ENCODE measurements at places on chromosomes 2 and 18.
A peak's percentile ranks its signal among the peaks of the same experiment; 100 is the strongest.

GRCh38 chr2:168114619-168115018, 132.8 kb downstream of the STK39 start:
- no peak for DNase-seq

- peak; percentile 52 for DNase-seq
These were observed at the start of gene ATOH8 for GRCh38 chr2:85753525-85754312. Gene ATOH8, plus strand, starts transcription at chr2:85753991. Its CDS starts 199 bp downstream, at chr2:85754190.

GRCh38 chr2:66070721-66071602, 364.0 kb upstream of the MEIS1 start:
- DNase-seq = no peak

DNA sequence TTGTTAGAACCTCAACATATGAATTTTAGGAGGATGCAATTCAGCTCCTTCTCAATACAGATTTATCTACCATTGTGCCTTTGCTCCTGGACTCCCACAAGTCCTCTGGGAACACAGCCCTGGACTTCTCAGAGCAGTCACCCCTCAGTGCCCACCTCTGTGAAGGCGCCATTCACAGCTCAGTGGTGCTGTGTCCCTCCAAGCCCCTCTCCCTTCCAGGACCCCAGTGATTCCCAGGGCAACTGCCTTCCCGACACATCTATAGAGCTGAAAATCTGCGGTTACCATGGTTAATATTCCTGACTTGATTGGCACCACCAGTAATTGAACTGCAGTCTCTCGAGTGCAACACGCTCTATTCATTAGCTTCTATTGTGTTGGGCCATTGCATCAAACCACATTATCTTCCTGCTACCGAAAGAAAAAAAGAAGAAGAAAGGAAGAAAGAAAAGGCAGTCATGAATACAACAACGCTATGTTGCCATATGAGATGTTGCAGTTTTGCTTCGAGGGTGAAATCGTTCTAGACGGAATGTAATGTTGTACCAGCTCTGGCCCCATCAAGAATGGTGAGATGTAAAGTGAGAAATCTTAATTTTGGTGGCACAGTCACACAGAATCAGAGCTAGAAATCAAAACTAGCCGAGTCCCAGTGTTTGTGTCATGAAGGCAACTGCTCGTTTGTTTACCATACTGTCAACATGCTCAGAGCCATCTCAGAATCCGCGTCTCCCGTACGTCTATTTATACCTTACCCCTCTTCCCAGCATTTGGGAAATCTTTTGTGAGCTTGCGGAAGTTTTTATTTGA, 524.0 kb upstream of the ID2 start:
- DNase-seq = no peak

GRCh38 chr2:149200109-149200520, 130.3 kb upstream of the LYPD6 start:
- no peak for DNase-seq

DNA sequence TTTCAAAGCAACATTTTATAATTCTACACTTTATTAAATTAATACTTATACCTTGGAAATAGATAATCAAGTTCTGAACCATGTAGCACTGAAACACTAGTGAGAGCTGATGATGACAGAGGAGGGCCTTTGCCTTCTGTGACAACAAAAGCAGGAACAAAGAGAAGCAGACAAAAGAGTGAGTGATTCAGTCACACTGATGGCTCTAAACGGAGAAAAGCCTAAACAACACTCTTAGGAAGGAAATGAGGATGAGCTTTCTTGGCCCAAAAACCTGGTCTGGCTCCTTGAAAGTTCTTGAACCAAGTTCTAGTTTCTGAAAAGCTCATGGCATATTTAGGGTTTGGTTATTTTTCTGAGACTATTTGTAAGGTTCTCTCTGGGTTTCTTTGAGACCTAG, 271.9 kb downstream of the DPP10 start:
- no peak for DNase-seq

DNA sequence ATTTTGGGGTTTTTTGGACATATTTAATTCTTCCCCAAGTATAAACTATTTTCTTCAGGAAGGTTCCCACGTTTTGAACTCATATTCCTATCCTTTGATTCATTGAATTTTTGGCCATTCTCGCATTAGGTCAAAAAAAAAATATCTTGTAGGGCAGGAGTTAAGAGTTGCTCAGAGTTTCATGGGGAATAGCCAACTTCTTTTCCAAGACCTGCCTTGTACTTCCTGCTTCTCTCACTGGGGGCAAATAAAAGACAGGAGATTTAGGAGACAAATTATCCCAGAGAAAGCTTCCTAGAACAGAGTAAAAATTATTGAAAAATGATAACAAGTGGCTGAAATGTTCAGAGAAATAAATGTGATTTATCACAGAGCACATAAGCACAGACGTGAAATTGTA, 55.2 kb upstream of the BCL11A start:
- DNase-seq = no peak

- DNase-seq = no peak
These were observed 504.2 kb downstream of the ARHGAP15 start for GRCh38 chr2:143633419-143633818.

DNA sequence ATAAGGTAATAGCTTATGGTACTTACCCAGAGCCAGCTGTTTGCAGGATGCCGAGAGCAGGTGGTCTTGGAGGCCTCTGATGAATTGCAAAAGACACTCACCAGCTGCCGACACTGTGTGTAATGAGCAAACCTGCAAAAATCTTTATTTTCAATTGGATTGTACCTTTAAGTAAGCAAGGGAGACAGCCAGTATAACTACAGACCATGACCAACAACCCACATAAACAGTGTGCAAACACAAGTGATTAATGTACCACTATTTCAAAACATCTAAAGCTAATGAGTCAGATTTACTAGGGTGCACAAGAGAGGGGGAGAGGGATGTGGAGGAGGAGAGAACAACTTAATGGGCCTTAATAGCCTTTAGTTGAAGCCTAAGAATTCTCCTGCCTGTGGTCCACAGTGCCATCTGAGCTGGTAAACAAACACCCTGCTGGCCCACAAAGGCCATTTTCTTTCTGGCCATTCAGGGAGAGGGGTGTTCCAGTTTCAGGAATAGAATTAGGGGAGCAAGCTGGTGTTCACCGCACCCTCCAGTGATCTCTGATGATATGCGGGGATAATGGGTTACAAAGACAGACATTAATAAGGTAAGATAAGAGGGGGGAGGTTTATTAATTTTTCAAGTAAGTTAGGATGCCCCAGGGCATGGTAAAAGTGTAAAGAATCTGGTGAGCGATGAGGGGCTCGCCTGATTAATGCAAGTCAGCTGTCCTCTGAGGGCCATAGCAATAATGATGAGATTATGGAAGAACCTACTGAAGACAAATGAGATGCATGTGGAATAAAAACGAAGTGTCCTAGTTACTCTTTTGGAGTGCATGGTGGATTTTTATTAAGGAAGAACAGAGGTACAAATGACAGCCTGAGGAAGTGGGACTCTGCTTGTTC, 196.4 kb downstream of the HRH4 start:
- DNase-seq = no peak

GRCh38 chr2:113342650-113343049, 63.9 kb upstream of the PAX8 start:
- no peak for DNase-seq

DNA sequence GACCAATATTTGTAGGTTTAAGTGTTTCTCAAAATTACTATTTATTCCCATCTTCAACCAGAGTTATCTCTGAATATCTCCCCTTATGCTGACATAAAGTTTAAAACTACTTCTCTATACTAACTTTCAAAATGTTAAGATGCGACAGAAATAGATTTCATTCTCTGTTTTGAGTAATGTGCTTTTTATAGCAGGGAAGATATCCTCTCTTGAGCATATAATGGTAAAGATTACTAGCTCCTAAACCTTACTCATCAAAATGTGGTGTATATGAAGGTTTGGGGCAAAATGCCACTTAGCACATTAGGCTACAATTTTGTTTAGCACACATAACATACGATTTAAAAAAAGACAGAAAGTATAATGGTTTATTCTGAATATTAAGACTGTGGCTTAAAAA, 54.4 kb downstream of the CWC22 start:
- no peak for DNase-seq

- DNase-seq = no peak
These were observed 66.2 kb downstream of the CRACDL start for GRCh38 chr2:98869870-98870269.

DNA sequence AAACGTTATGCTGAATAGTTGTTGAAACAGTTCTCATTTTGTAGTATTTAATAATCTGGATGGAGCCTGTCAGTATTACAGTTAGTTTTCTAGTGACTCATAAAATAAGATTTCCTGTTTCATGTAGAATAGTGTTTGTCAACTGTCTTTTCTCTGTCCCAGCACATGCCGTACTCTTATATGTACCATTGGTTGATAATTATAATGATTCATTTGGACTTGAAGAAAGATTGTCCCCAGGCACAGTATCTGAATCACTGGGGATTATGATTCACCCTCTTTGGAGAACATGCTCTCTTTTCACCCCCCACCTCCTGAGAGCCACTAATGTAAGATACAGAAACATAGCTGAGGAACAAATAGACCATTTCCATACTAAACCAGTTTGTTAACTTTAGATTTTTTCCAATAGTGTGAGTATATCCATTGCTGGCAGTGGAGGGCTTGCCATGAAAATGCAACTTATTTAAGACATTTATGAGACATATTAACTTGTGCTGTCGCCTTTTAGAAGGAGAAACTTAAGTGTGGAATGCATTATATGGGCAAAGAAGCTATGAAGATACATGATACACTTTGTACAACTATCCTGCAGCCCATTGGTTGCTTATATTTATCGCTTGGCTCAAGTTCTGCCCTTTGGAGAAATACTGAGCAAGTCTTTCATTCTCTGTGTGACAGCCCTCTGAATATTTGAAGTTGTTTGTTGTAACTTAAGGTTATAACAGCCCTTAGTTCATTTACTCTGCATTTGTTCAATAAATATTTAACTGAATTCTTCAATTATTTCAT, 12.4 kb downstream of the COPS8 start:
- DNase-seq = no peak

- DNase-seq = no peak
These were observed 19.9 kb upstream of the LDLRAD4 start for GRCh38 chr18:13198701-13199100.

DNA sequence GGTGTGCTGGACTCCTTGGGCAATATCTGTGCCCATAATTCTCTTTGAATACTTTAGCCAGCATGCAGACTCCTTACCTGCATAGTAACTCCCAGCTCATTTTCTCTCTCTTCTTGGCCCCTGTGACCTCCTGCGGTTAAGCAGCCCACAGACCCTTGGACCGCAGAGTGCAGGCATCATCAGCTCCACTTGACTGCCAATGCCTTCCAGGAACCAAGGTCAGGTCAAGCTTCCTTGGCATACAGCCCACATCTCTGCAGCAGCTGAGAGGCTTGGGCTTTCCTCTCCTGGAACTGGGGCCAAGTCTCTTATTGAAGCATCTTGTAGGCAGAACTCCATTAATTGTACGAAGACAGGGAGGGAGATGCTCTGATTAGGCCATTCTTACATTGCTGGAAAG, 130.1 kb upstream of the PIEZO2 start:
- no peak for DNase-seq

DNA sequence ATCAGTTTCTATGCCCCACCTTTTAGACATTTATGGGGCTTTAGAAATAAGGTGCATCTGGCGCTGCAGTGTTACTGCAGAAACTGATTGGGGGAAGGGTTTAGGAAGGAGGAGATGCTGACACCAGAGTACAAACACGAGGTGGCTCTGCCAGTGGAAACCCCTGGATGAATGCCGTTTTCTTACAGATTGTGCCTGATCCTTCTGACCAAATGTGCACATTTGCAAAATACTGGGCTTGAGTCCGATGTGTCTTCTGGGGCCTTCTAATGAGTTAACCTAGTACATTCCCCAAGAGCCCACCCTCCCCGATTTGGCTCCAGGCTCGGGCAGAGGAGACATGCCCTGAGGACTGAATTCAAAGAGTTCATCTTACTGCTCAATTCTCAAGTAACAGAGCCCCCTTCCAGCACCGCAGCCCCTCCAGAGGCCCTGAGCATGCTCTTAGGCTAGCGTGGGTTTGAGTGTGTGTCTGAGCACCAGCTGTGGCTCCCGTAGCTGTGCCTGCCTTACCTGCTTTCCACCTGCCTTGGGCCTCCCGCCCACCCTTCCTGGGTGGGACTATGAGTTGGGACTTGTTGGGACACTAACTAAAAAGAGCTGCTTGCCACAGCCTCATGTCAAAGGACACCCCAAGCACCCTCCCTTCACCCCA, 116.7 kb upstream of the COPS8 start:
- DNase-seq = no peak

DNA sequence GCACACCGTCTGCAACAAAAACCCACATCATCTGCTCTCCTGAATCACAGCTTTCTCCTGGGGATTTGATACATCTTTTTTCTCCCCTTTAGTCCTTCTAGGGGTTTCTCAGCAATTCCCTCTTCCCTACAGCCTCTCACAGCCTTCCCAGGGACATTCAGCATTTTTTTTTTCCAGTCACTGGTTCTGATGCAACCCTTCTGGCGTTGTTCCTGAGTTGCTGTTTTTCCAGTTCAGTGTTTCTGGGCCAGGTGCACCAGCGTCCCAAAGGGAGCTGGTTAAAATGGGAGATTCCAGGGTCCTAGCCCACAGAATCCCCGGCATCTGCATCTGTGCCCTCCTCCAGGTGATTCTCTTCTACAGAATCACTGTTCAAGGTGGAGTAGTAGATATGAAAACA, 36.1 kb downstream of the ADCY3 start:
- DNase-seq = no peak

DNA sequence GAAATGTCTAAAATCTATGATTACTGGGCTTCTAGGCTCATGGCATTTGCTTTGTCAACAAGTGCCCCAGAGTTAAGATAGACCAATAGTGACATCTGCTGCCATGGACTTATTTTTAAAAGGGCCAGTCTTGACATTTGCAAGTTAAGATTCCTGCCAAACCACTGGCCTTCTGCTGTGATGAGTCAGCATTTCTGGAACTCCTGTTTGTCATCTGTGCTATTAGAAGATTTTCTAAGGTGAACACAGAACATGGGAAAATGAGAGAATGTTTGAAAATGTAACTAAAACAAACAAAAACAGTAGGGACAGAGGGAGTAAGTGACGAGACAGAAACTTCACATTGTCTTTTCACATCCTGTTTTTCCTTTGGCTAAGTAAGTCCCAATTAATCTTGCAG, 93.7 kb upstream of the WDR75 start:
- no peak for DNase-seq

DNA sequence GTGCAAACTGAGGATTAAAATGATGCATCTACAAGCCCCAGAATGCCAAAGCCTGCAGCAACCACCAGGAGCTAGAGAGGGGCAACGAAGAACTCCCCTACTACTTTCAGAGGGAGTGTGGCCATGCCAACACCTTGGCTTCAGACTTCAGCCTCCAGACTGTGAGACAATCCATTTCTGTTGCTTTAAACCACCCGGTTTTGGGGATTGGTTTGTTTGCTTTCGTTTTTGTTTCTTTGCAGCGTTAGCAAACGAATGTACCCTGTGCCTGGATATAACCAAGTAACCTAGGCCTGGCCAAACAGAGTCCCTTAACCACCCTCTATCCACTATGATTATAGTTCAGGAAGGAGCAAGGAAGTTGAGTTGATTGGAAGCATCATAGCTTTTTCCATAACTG, 171.2 kb upstream of the NCK2 start:
- DNase-seq = no peak
